ENCODE measurements at places on chromosomes 2 and 18.

DNA sequence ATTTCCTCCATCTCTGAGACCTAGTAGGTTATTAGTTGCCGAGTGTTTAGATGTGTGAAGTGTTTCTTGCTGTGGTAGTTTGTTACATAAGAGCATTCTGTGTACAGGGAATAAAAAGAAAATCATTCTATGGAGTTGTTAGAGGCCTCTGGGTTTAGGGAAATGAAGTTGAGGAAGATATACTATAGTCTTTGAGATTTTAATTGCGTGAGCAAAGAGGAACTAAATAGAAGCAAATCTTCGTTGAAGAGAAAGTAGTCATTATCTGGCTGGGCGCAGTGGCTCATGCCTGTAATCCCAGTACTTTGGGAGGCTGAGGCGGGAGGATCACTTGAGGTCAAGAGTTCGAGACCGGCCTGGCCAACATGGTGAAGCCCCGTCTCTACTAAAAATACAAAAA is 19.0 kb downstream of the USP39 start:
- no peak for DNase-seq

DNA sequence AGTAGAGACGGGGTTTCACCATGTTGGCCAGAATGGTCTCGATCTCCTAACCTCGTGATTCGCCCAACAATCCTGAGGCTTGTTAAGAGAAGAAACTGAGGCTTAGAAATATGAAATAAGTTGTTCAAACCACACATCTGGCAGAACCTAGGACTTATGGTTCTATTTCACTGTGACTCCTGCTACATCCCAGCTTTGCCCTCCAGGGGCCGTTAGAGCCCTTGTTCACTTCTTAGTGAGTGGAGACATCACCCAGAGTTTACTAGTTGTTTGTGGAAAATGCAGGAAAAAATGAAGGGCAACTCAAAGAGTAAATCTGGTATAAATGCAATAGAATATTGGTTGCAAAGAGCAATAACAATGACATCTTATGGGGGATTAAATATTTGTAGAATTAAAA is 43.9 kb downstream of the MARCHF4 start:
- no peak for DNase-seq

- no peak for DNase-seq
Measured at GRCh38 chr2:116319001-116319400, 1495.5 kb upstream of the DDX18 start.

DNA sequence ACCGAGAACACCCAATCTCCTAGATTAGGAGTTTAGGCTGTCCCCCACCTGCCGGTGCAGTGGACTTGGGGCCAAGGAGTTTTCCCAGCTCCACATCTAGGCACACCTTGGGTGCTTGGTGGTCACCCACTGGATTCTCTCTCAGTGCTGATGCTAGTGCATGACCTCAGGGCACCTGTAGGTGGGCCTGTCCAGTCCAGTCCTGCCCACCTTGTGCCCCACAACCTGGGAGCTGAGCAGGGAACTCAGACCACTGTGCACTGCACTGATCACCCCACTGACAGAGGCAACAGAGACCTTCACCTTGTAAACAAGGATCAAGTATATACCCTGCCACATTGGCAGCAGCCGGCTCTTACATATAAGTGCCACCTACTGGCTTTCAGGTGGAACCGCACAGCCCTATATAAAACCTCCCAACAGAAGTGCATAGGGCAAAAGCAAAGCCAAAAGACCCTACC is 12.7 kb upstream of the CDH19 start:
- DNase-seq: no peak

DNA sequence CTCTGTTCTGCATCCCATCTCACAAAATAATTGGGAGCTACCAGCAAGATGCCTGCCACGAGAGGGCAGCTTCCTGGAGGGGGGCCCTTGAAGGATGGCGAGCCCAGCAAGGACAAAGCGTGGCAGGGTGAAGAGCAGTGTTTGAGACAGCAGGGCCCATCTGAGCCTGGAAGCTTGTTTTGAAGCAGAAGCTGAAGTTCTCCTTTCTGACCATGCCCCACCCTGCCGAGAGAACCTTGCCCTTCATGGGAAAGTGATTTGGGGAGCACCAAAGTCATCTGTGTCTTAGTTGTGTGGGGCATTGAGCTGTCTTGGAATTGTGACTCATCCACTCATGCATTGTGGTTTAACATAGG is 216.3 kb downstream of the BCL11A start:
- no peak for DNase-seq

- DNase-seq: no peak
Measured at GRCh38 chr2:79580175-79580574, 67.3 kb downstream of the CTNNA2 start.

DNA sequence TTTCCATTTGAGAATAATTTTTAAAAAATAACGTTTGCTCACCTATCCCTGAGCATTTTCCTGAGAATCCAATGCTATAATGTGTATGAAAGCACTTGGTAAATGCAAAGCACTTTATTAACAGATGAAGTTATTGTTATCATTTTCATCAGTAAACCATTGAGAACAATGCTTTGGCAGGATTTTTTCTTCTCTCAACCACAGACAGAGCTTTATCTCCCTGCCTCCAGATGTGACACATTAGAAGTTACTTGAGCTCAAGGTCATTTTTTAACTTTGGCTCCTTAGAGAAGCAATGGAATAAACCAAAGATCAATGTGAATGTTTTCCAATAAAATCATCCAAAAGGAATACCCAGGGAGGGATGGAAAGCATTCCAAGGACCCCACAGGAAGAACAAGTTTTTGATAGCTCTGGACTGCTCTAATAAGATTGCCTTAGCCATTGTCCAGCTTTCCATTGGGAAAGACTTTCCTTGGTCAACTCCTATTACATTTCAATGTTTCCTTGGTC is 118.9 kb upstream of the NT5C1B start:
- DNase-seq: no peak

GRCh38 chr2:107008843-107009242 is 122.9 kb upstream of the ST6GAL2 start:
- no peak for DNase-seq
